ENCODE measurements at places on chromosomes 2 and 18.

- DNase-seq: no peak
These were observed 231.7 kb downstream of the GBX2 start for GRCh38 chr2:235936493-235936892.

DNA sequence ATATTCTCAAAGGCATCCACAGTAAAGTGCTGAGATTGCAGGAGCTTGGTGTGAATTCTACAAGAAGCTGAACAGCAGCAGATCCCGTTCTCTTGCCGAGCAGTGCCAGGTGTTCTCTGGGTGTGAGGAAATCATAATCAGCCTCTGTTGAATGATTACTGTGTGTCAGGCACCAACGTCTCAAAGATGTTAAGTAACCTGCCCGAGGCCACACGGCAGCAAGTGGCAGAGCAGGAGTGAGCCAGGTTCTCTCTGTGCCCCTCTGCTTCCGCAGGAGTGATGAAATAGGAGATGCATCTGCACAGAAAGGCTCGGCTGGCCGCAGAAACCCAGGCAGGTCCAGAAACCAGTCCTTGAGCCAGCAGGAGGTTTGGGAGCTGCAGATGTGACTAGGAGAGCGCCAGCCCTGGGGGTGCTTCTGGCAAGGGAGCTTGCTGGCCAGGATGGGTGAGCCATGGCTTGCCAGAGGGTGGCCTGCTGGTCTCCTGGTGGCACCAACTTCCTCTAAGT is 68.4 kb downstream of the COPS7B start:
- no peak for DNase-seq

DNA sequence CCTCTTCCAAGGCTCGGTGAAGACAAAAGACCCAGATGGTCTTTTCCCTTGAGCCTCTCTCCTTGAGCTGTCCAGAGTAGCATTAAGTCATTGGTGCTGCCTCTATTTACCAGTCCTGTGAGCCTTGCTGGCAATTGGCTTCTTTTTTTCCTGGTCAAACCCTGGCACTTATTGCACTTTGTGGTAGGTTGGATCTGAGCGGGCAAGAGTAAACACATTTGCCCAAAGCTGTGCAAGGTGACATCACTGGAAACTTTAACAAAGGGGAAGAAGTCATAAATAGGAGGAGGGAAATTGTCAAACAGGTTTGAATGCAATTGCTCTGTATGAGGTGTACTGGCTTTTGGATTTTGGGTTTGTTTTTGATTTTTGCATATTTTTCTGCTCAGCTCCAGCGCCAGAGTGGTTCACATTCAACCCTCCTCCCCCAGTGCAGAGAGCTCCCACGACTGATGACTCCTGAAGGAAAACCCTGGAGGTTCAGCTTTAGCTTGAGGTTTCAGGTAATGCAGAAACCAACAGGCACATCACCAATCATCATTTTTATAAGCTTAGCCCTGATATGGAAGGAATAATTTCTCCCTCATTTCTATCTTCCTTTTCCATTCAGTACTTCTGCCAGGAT is 8.3 kb downstream of the KCNE4 start:
- DNase-seq: no peak

GRCh38 chr2:200693836-200694470 is 108.1 kb downstream of the AOX1 start:
- no peak for DNase-seq

DNA sequence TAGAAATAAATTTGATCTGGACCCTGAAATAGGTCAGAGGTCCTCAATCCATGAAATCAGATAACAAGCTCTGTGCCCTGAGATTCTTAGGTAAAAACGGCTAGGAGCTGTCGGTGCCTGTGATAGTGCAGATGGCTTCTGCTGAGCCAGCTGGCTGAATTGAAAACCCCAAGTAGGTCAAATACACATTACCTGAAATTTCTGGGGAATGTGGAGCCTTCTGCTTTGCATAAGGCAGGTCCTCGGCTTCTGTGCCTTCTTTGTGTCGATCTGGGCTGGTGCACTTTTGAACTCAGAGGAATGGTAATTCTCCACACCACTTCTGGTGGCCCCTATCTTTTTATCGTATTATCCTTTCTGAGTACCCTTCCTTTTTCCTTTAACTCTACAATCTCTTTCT is 66.6 kb downstream of the CNTNAP5 start:
- DNase-seq: no peak

- no peak for DNase-seq
These were observed 44.7 kb downstream of the ITSN2 start for GRCh38 chr2:24315669-24316068.

DNA sequence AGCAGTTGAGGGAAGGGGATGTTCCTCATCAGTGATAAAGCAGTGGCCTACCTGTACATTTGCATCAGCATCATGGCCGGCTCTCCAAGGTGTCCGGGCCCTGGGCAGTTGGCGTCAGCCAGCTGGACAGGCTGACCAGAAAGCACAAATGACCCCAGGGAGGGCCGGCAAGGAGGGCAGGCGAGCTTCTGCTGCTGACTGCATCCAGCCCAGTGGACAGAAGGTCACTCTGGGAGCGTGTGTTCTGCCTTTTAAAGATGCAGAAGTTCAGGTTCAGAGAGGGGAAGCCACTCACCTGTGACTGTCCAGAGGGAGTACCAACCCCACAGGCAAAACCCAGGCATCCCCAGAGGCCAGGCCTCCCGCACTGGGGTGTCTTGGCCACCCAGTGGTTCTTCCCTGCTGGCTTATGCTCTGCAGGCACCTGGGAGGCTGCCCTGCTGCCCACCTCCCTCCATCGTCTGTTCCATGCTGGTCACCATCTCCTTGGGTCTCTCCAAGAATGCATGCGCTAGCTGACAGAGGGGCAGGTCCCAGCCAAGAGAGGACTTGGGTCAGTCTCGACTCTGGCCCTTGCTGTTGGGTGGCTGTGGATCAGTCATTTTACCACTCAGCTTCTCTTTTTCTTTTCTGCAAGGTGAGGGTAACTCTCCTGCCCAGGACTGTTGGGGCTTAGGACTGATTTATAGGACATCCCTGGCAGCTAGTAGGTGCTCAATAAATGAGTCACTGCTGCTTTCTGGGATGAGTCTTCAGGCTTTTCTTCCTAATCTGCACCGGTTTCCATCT is 89.9 kb downstream of the INHBB start:
- no peak for DNase-seq
